ENCODE measurements at places on chromosomes 7 and 10.

DNA sequence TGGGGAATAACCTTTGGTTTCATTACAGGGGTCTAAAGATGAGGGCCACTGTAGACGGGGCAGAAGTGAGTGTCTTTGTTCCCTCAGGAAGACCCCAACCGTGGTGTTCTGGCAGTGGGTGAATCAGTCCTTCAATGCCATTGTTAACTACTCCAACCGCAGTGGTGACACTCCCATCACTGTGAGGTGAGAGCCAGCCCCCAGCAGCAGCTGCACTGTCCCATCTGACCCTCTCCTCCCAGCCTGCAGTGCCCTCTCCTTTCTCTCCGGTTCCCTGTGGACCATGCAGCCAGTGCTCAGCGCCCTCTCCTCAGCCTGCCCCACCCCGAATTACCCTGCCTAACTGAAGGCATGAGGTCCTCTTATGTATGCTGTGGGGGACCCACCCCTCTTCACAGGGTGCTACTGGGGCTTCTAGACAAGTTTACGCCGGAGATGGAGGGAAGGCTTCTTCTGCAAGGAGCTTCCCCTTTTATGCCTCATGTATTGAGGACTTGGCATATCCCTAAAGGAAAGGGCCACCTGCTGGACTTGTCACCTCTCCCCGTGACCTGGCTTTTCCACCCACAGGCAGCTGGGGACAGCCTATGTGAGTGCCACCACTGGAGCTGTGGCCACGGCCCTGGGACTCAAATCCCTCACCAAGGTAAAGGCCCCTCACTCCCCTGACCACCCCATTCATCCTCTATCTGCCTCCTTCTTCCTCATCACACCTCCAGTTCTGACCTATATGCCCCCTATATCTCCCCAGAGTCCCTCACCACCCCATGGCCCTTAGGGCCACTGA is 5.1 kb downstream of the SFXN3 start:
- DNase-seq, result no peak

GRCh38 chr10:28263136-28263857 is 39.6 kb downstream of the MPP7 start:
- no peak for DNase-seq

GRCh38 chr7:50940621-50941020 is 157.9 kb upstream of the GRB10 start:
- no peak for DNase-seq

GRCh38 chr7:139972029-139972428 is 90.7 kb downstream of the PARP12 start:
- DNase-seq, result no peak

DNA sequence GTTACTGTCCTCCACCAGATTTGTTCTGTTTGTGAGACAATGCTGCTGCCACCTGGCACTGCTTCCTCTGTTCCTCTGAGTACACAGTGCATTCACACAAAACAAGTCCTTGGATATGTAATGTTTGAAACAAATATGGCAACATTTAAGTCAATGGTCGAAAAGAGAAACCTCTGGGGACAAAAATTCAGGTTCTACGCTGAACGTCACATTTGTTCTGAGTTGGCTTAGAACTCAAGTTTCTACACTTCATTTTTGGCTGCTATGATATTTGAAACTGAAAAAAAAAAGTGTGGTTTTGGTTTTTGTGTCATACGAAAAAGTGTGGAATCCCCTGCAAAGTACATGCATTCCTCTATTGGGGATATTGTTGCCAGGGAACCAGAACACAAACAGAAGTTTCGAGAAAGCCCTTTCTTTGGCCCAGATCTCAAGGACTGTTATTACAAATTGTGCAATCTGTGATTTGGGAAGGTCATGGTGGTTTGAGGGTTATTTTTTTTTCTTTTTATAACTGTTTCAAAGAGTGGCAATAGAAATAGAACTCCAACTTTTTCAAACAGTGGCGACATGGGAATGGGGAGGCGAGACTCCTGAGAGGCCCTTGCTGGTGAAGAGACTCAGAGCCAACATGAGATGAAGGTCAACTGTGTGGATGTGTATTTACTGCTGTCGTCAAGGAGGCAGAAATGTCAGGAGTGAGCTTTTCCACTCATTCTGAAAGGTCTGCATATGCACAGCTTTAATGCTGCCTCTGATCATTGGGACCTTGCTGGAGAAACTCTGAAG is 127.5 kb downstream of the CUBN start:
- no peak for DNase-seq

- DNase-seq, result peak; percentile 34
Measured at GRCh38 chr10:132938472-132939339, 3.7 kb downstream of the CFAP46 start.

GRCh38 chr7:111071556-111071955 is 19.4 kb upstream of the LRRN3 start:
- no peak for DNase-seq

- DNase-seq, result no peak
Measured at GRCh38 chr7:135862586-135863340, 114.2 kb upstream of the FAM180A start.

DNA sequence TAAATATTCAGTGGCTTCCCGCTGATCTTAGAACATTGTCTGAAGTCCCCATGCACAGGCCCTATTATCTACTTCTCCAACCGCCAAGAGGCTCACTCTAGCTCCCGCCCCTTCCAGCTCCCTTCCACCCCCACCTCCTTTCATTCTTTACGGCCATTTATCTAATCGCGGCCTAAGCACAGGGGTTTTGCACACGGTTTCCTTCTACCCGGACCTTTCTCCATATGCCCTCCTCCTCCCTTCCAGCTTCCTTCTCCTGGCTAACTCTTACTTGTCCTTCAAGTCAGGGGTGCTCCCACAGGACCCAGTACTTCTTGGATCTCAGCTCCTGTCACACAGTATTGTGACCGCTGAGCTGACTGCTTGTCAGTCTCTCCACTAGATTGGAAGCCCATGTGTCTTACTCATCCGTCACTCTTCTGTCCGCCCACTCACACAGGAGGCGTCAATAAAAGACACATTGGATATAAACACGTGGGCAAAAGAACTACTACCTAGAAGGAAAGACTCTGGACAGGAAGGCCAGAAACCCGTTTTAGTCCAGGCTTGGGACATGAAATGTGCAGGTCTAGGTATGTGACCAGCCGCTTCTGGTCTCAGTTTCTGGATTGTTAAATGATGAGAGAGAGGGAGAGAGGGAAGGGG is 20.2 kb upstream of the HPS1 start:
- peak; percentile 81 for DNase-seq

- no peak for DNase-seq
Measured at GRCh38 chr7:150979713-150980390, 1.7 kb upstream of the KCNH2 start.

GRCh38 chr10:78952030-78952429 is 116.7 kb upstream of the ZMIZ1 start:
- no peak for DNase-seq

- no peak for DNase-seq
Measured at GRCh38 chr10:86343761-86344160, 22.8 kb downstream of the GRID1 start.

GRCh38 chr10:20185116-20185515 is 368.9 kb downstream of the PLXDC2 start:
- no peak for DNase-seq

GRCh38 chr7:2862831-2863361 is 18.8 kb upstream of the GNA12 start:
- DNase-seq, result peak; percentile 38

DNA sequence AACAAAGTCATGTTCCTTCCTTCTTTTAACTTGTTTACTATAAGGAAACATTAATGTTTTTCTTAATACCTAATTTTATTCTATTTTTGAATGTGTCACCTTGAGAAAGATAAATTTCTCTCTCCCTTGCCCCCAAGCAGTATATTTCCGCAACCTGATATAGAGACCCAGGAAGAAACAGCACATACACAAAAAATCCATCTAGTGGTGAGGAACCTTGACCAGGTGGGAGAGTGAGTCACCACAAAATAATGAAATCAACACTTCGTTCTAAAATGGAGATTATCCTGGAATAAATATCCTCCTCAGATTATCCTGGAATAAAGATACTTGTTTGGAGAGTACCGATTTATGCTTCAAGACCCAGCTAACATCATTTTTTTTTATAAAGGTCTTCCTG is 232.9 kb upstream of the PTN start:
- no peak for DNase-seq

GRCh38 chr10:23437963-23438546 is 820 bp upstream of the OTUD1 start:
- DNase-seq, result no peak

DNA sequence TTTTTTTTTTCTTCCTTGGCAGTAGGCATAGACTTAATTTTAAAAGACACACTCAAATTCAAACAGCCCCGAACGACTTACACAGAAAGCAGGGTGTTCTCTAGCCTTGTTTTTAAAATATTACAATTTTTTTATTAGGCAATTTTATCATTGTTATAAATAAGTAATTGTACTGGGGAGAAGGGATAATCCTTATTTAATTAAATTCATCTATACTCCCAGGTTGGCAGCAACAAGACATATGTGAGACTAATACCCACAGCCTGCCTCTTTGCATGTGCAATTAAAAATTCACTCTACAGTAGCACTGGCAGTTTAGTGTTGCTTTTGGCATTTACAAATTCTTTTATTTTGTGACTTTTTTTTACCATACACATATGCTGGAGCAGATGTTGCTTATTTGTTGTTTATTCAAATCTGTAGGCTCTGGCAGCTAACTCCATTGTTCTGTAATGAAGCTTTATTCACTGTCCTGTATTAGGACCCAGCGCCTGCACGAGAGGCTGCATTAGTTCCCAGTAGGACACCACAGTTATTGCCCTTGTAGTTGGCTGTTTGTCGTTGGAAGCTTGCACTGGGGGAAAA is 84.9 kb upstream of the PPP1R17 start:
- DNase-seq, result no peak

DNA sequence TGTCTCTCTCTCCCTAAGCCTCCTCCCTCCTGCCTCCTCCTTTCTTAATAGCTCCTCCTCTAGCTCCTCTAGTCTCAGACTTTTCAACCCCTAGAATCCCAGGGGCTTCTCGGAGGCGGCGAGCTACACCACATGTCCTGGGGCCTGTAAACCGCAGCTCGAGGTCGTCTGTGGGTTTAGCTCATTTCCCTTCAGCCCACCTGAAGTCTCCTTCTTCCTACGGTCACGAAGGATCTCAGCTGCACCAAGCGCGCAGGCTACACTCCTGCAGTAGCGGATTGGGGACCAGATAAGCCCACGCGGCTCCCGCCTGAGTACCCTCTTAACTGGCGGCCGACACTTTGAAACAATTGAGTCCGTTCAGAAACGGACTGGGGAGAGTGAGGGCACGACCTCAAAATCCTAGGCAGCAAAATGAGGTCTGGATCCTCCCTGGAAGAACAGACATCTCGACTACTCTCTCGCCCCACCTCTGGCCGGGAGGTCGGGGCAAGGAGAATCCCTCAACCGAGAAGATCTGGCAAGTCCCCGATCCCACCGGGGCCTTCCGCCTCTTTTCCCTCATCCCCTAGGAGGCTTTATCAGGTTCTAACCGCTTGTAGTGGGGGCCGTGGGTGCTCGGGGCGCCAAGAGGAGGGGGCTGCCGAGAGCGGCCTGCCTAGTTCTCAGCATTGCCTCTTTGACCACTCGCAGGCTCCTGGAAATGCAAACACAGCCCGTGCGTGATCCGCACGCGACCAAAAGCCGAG is 1.3 kb upstream of the SORCS3 start:
- no peak for DNase-seq

GRCh38 chr7:113044394-113044793 is 42.2 kb downstream of the GPR85 start:
- no peak for DNase-seq

GRCh38 chr10:19638182-19638895 is 177.9 kb upstream of the PLXDC2 start:
- peak; percentile 66 for DNase-seq

- DNase-seq, result no peak
Measured at GRCh38 chr7:82274681-82275080, 168.9 kb downstream of the CACNA2D1 start.

GRCh38 chr10:126016156-126016805 is 119.9 kb downstream of the FANK1 start:
- DNase-seq, result no peak

GRCh38 chr7:76236224-76236623 is 34.5 kb downstream of the SRRM3 start:
- no peak for DNase-seq

DNA sequence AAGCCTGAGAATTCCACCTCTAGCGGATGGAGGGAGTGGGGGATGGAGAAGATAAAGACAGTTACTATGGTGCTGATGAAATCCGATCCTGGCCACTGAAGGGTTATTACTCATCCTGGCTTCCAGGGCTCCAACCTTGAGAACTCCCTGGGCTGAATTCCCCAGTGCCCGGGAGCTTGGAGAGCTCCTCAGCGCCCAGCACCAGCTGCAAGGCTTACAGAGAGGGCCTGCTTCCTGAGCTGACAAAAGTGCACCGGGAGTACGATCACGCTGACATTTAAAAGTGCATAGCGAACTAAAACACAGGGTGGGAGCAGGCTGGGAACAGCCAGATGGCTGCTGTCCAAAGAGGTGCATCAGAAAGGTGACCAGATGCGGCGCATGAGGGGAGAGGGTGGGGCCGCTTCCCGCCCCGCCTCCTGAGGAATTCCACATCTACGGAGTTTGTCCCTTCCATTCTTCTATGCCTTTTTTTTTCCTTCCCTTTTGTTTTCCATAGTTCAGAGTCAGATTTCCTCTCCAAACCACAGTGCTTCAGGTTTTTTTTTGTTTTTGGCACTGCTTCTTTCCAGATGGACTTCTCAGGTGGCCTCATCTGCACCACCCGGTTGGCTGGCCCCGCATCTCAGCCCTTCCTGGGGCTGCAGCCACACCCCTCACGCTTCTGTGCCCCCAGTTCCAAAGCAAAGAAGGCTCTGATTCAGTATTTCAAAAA is 62.4 kb upstream of the MKRN1 start:
- no peak for DNase-seq

GRCh38 chr10:983401-983800 is 4.8 kb upstream of the GTPBP4 start:
- no peak for DNase-seq

- DNase-seq, result no peak
Measured at GRCh38 chr10:22659866-22660265, 54.5 kb downstream of the PIP4K2A start.

DNA sequence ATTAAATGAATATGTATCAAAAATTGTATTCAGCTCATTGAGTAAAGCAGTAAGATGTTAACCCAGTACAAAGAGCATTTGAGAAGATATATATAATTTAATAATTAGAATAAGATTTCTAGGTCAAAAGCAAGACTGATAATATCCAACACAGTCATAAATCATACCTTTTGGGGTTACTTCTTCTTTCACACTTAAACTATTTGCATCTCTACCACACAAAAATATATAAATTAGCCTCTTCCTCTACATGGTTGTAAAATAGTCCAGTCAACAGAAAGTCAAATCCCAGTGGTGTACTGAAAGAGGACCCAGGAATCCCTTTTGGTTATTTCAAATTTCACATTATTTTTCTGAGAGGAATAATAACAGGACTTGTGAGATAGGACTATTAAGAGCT is 204.6 kb upstream of the INHBA start:
- no peak for DNase-seq
